ENCODE measurements at places on chromosomes 12 and 14.
A peak's percentile ranks its signal among the peaks of the same experiment; 100 is the strongest.

DNA sequence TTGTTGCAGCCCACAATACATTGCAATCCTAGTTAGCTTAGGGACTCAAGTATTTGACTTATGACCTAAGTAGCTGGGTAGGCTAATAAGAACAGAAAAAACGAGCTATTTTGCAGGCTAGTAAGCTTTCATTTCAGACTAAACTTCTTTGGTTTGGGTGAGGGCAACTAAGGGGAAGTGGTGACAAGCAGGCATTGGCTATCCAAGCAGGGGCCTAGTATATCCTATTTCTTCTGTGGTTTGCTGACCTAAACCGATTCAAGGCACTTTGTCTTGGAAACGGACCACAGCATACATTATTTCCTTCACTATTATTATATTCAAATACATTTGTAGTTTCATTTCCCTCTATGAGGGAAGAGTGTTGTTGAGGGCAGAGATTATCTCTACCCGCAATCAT is 21.6 kb upstream of the SLC5A8 start:
- DNase-seq: no peak

DNA sequence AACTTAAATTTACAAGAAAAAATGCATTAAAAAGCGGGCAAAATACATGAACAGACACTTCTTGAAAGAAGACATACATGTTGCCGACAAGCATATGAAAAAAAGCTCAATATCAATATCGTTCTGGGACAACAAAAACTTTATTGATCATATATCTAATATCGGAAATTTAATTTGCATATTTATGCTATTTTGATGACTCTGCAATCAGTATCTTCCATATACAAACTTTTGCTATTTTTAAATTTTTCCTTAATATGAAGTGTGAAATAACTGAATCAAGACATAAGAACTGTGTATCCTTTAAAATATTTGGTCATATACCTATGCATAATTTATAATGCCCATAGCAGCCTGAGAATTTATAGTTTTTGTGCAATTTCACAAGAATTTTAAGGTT is 224.6 kb downstream of the ALX1 start:
- DNase-seq: no peak

- DNase-seq: peak; percentile 87
Measured at GRCh38 chr12:94418517-94418916, 41.1 kb downstream of the CEP83 start.

GRCh38 chr12:524167-524951 is 64.6 kb downstream of the B4GALNT3 start:
- no peak for DNase-seq

DNA sequence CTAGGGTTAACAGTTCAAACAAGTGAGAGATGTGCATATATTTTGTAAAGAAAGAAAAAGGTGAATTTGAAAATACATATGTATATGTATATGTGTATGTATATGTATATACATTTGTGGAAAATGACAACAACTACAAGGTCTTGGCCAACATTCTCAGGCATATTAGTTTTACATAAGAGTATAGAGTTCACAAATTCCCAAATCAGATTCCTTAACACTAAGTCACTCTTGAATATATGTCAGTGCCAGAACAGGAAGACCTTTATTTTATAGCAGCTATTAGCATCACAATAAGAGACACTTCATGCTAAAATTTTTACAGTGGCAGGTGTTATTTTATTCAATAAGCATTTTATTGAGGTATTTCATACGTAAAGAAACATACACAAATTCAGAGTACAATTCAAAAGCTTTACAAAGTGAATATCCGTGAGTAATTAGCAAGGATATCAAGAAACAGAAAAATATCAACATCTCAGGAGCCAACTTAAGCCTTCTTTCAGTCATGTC is 179.7 kb downstream of the SLC6A15 start:
- DNase-seq: no peak

DNA sequence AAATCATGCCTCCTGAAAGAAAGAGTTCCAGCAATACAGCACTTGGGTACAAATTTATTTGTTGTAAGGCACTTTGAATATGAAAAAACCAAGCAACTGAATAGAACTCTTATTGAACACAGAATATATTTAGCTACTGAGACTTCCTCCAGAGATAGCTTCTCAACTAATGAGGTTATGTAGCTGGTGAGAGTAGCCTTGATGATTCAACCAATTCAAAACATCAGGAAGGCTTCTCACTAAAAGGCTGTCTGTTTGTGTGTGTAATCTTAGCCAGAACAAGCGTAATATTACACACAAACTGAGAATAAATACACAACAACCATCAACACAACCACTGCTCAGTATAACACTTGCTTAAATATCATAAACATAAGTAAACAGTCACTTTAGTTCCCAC is 20.4 kb downstream of the EIF2B2 start:
- DNase-seq: no peak
